ENCODE measurements at places on chromosomes 11 and 22.

DNA sequence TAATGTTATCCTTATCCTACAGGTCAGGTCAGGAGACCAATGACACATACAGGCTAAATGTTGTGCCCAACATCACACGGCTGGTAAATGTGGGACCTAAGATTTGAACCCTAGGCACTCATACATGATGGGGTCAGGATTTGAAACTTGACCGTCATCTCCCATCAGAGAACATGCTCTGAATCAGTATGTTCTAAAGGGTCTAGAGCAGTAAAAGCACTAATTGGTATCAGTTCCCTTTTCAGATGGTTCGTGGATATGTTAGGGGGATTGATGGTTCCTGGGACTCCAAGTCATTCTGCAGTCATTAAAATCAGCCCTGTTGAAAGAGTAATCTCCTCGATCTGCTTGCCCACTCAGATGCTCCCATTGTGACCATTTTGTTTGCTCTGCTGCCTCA, 65.5 kb downstream of the BMAL1 start:
- DNase-seq: no peak

DNA sequence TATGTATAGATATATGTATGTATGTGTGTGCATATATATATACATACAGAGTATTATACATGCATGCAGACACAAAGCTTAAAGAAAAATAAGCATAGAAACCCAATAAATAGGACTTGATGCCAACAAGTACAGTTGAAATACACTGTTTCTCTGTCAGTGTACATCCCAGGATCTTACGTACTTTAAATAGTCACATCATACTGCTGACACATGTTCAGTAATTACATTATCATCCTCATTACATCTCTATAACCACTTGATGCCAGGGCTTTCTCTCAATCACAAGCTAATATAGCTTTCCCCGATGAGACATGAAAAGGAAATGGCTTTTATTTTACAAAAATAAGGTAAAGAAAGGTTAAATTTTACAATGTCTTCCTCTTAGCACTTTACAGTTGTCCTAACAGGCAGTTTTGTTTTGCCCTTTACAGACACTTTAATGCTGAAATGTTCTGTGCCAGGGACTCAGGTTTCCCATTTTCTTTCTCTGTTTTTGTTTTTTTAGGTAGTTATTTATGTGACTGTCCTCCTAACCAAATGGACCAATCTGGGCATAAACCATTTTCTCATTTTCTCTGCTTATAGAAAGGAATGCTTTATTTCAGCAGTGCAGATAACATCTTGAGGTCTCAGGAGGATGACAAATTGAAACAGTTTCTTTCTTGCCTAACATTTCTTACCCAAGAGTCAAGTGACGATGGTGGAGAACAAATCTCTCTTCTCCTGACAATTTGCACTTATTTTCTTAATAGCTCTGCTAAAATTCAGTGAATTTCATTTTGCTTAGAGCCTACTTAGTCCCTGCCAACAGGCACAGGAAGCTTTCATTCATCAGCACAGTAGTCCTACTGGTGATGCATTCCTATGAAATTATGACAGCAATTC, 350.2 kb downstream of the TTC28 start:
- DNase-seq: peak; percentile 9

GRCh38 chr11:304915-305843, 2.4 kb upstream of the IFITM2 start:
- peak; percentile 41 for DNase-seq

DNA sequence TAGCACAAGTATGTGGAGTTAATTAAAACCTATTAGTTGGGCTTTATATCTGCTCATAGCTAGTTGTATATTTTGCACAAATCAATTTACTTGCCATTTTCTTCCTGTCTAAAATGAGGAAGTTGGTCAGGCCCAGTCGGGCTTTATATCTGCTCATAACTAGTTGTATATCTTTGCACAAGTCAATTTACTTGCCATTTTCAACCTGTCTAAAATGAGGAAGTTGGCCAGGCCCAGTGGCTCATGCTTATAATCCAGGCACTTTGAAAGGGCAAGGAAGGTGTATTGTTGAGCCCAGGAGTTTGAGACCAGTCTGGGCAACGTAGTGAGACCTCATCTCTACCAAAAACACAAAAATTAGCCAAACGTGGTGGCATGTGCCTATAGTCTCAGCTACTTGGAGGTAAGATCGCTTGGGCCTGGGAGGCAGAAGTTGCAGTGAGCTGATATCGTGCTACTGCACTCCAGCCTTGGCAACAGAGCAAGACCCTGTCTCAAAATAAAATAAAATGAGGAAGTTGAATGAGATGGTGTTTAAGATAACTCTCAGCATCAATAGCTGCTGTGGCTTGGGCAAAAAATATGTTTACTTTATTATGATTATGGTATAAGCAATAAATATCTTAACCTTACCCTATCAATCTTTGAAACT, 1558.6 kb upstream of the RAG2 start:
- DNase-seq: no peak

DNA sequence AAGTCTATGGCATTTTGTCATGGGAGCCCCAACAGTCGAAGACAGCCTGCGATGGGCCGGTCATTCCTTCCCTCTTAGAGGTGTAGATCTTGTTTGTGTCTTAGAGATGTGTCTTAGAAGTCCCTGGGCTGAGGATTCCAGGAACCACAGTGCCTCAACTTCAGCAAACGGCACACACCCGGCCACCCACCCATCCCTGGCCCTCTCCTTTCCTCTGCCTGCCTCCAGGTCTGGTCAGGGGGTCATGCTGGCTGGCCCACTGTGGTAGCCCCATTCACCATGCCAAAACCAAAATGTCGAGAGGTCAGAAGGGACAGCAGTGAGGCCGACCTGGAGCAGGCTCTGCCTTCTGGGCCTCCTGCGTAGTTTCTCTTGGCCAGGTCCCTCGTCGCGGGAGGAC, 857.9 kb downstream of the TBC1D22A start:
- DNase-seq: no peak

DNA sequence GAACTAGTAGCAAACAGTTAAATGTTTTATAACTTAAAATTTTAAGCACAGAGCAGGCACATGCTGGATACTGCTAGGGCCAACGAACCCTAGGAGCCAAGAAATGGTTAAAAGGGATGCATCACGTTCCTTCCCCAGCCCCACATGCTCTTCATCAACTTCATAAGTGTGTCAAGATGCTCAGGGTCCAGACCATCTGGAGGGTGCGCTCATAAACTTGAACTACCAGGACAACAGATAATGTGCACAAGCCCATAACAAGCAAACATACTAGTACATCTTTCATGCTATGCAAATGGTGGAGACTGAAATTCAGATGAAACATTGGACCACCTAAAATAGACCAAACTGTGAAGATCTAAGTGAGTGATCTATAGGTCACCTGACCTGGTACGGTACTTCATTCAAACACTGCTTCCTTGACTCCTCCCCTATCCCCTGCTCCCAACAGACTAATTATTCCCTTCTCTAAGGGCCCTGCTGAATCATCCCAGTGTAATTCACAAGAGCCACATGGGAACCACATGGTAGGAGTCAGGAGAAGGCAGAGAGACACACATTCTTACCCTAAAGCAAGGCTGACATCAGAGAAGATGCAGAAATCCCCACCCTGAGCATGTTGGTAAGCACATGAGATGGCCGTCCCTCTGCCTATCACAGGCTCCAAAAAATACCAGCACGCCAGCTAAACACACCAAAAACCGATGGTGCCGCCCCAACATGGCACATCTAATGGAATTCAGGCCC, 83.9 kb downstream of the ETS1 start:
- peak; percentile 82 for DNase-seq

DNA sequence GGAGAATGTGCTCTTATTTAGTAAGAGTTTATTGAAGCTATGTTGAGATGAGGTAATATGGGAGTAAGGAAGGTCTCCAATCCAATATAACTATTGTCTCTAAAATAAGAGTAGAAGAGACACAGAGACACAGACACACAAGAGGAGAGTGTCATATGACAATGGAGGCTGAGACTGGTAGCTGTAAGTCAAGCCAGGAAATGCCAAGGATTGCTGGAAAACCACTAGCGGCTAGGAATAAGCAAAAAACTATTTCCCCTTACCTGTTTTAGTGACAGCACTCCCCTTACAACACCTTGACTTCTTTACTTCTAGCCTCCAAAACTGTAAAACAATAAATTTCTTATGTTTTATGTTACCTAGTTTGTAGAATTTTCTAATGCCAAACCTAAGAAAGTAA, 1652.8 kb downstream of the LRRC4C start:
- no peak for DNase-seq

GRCh38 chr22:47396515-47396914, 634.1 kb downstream of the TBC1D22A start:
- DNase-seq: no peak

DNA sequence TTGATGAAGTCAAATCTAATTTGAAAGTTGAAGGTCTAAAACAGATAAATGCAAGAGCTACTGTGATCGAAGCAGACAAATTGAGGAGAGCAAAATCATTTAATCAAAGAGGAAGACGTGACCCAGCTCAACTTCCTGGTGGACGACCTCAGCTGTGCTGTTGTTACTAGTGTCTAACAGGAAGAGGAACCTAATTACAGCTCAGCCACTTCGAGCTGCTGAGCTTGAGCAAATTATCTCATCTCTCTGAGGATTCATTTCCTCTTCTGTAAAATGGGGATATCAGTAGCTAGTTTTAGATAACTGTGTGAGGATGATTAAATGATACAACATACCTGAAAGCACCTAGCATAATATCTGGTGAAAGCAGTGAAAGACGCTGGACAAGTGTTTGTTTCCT, 48.6 kb upstream of the OLFML1 start:
- DNase-seq: no peak

DNA sequence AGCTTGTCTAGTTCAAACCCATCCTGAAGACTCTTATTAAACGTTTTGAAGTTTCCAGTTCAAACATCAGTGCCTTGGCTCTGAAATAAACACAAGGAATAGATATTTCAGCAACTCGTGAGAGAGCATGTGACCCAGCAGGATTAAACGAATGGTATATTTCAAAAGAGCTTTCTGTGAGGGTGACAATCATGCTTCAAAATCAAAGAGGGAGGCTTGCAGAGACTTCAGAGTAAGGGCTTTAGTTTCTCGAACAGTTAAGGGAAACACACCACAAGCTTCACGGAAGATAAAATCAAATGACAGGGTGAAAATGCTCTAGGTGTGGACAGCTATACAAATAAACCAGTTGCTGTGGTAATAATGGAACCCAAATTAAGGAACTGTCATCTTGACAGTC, 1.4 kb downstream of the HPS4 start:
- DNase-seq: no peak

GRCh38 chr11:114148013-114148382, 88.5 kb downstream of the ZBTB16 start:
- no peak for DNase-seq

DNA sequence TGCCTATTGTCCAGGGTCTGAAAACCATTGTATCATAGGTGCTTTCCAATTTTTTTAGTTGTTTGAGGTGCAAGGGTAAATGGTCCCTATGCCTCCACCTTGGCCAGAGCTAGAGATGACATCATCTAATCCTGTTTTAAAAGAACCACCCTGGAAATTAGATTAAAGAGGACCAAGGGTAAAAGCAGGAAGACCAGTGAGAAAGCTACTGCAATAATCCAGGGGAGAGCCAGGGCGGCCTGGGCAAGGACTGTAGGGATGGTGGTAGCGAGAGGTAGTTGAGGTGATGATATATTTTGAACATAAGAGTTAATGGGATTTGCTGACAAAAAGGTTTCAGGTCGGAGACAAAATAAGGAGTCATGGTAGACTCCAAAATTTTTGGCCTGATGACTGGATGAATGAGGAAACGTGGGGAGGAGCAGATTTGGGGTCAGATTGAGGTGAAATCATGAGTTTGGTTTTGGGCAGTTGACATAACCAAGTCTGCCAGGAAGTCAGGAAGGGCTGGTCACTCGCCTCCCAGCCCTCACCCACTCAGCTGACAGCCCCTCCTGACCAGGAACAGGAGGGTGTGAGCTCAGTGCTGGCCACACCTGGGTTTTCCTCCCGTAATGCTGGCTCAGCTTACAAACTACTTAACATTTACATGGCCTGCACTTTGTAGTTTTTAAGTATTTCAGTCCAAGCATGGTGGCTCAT, 23.0 kb downstream of the SCN4B start:
- DNase-seq: no peak

DNA sequence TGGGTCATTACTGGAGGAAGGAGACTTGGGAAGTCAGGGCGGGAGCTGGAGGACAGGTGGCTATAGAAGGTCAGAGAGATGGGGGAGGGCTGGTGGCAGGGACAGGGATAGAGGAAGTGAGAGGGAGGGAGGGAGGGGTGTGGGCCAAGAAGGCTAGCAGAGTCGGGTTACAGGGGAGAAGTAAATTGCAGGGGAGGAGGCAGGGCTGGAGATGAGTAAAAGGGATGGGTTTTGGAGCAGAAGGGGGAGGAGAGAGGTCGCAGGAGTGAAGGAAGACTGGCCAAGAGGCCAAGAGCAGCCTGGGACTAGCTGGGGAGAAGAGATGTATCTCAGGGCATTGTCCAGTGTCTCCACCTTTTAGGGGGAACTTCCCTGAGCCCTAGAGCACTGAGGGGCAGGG, 33.0 kb downstream of the LRRC10B start:
- DNase-seq: peak; percentile 15

DNA sequence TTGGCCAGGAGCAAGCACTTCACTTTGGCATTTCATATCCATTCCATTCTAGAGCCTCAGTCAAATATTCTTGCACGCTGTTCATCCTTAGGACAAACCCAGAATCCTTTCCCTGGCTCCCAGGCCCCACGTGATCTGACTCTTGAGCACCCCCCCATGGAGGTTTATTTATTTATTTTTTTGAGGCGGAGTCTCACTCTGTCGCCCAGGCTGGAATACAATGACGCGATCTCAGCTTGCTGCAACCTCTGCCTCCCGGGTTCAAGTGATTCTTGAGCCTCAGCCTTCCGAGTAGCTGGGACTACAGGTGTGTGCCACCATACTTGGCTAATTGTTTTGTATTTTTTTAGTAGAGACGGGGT, 12.7 kb upstream of the TSGA10IP start:
- no peak for DNase-seq

- no peak for DNase-seq
These were observed 205.8 kb downstream of the NAV2 start for GRCh38 chr11:19918302-19919049.

DNA sequence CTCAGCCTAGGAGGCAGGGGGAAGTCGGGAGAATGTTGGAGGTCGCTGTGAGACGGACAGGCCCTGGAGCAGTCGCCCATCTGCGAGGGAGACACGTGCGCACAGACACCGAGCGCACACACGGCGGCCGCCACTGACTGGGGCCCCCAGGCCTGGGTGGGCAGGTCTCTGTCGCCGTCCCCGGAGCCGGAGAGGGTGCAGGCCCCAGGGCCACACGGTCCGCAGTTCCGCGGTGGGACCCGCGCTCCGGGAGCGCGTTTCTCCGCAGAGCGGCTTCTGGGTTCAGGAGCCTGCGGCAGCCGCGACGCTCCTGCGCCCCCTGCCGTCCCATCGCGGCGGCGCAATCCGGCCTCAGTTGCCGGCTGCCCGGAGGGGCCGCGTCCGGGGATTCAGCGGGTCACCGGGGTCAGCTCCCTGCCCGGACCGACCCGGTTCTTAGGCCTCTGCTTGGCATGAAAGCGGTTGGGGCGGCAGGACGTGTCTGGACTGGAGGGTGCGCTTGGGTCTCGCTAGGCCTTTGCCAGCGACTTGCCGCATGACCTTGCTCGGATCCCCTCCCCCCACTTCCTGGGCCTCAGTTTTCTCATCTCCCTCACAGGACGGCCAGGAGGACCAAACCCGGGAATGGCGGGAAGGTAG, 31.2 kb downstream of the PDE2A start:
- no peak for DNase-seq

- DNase-seq: no peak
These were observed 123.6 kb downstream of the GALNT18 start for GRCh38 chr11:11498195-11498594.

GRCh38 chr11:8063324-8063723, 17.7 kb upstream of the TUB start:
- peak; percentile 52 for DNase-seq

- no peak for DNase-seq
These were observed 84.4 kb downstream of the CSTPP1 start for GRCh38 chr11:47020793-47021526.

- no peak for DNase-seq
These were observed 228.9 kb downstream of the GUCY1A2 start for GRCh38 chr11:106789406-106789805.
